ENCODE measurements at places on chromosomes 7 and 10. TPM values are rescaled to one million over a fixed set of nuclear protein-coding genes. Genes with fewer than 3 reads are reported as not detected.

Gene PNLIPRP2
- not detected for total RNA-seq

GRCh38 chr10:92787557-92788152 is 60.7 kb upstream of the EXOC6 start:
- DNase-seq: no peak

- DNase-seq: no peak
These were observed 116.4 kb downstream of the TCERG1L start for GRCh38 chr10:131195116-131195515.

DNA sequence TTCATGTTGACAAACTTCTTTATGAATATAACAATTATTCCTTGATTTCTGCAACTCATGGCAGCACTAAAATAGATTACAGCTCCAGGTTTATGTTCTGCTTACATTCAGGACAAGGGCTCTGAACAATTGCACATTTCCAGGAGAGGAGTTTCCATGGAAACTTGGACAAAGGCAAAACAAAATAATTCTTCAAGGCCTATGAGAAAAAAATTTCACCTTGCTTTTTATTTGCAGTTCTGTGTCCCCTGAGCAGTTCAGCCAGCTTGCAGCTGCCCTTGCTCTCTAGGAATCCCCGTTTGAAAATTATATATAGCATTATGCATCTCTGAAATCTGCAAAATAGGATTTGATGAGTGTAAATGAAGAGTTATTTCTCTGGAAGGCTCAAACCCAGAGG is 71.7 kb downstream of the ARL4A start:
- no peak for DNase-seq

- DNase-seq: no peak
These were observed 46.5 kb downstream of the TSPAN15 start for GRCh38 chr10:69497611-69498390.

- DNase-seq: peak; percentile 66
These were observed 9.0 kb upstream of the ARPC1B start for GRCh38 chr7:99365318-99366141.

- peak; percentile 3 for DNase-seq
These were observed 27.2 kb downstream of the ATE1 start for GRCh38 chr10:121900443-121901174.

GRCh38 chr10:131689016-131689415 is 211.8 kb upstream of the PPP2R2D start:
- DNase-seq: no peak

Data from naive thymus-derived CD4-positive, alpha-beta T cell (primary cell).